Left lung (tissue), 14 donors: ENCODE measurements at places on chromosomes 1 and 21.
A peak's percentile ranks its signal among the peaks of the same experiment; 100 is the strongest.

DNA sequence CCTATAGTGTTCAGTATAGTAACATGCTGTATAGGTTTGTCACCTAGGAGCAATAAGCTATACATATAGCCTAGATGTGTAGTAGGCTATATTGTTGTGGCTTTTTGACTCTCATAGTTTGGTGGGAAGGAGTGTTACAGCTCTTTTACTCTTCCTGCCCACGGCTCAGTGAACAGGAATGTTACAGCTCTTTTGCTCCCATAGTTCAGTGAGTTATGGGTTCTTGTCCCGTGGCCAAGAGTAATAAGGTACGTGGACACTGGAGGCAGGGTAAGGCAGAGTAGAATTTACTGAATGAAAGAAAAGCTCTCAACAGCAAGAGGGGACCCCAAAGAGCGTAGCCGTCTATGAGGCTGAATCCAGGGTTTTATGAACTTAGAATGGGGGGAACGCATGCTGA is 734.3 kb downstream of the ADGRL2 start:
- no peak for DNase-seq

- no peak for DNase-seq
Observed at GRCh38 chr1:61141288-61142042, 59.1 kb downstream of the NFIA start.

GRCh38 chr1:71780681-71781080 is 501.7 kb downstream of the NEGR1 start:
- no peak for DNase-seq

DNA sequence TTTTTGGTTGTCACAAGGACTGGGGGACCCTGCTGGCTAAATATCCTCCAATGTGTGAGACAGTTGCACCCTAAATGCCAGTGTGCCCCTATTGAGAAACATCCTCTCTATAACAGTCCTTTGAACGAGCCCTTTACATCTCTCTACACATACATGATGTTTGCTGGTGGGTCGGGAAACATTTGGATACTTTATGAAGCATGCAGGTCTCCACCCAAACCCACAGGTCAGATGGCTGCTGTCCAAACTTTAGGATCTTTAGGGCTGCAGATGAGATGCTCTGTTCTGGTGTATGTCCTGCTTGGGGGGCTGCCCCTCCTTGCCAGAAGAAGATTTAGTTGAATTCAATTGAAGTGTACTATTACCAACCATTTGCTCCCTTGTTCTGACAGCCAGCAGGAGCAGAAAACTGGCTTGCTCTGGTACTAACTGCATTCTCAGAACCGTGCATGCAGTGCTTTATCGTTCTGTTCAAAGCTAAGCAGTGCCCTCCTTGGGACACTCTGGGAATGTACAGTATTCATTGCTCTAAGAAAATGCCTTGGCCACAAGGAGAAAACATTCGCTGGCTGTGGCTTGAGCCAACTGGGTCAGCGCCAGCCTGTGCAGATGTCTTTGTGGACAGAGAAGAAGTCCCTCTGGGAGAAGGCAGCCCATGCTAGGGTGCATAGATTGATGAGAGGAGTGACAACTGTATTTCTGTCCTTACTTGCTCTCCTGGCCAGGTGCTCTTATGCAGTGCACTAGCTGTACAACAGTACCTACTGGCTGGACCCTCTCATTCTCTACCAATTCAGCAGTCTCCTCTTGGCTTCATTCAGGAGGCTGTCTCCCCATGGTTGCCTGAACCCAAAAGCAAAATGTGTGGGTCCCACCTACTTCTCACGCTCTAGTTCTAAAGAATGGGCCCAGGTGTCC is 61.4 kb upstream of the DIRAS3 start:
- DNase-seq: peak; percentile 73

- DNase-seq: peak; percentile 96
Observed at GRCh38 chr21:38831526-38832467, 26.1 kb downstream of the ETS2 start.

DNA sequence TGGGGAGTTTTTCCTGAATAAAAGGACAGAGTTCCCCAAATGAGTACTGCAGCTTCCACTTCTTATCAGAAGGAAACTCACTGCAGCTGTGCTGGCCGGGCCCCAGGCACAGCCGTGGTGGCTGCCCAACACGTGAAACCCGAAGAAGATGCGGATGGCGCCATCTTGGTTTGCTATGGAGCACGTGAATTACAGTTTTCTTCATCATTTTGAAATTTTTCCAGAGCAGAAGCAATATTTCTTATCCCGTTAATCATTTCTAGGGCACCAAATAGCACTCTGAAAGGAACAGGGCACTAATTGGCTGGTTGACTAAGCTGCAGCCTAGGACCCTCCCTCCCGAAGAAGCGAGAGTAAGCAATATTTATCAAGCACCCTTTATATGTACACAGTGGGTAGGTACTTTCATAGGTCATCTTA is 63.2 kb upstream of the EPS8L3 start:
- no peak for DNase-seq

DNA sequence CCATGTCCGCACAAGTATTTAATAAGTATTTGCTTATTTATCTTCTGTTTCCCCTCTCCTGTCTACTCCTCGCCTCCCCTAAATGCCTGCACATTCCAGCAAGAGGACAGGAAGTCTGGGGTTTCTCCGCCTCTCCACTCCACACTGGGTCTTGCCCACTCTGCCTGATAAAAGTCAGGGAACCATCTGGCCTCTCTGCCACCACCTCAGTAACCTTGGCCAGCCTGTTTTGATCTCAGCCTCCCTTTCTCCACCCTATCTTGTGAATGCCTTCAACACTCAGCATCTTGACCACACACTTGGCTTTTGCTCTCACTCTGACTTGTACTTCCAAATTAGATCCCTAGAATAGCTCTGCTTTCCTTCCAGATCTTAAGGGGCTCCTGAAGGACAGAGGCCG is 165.3 kb upstream of the UBE2U start:
- no peak for DNase-seq

DNA sequence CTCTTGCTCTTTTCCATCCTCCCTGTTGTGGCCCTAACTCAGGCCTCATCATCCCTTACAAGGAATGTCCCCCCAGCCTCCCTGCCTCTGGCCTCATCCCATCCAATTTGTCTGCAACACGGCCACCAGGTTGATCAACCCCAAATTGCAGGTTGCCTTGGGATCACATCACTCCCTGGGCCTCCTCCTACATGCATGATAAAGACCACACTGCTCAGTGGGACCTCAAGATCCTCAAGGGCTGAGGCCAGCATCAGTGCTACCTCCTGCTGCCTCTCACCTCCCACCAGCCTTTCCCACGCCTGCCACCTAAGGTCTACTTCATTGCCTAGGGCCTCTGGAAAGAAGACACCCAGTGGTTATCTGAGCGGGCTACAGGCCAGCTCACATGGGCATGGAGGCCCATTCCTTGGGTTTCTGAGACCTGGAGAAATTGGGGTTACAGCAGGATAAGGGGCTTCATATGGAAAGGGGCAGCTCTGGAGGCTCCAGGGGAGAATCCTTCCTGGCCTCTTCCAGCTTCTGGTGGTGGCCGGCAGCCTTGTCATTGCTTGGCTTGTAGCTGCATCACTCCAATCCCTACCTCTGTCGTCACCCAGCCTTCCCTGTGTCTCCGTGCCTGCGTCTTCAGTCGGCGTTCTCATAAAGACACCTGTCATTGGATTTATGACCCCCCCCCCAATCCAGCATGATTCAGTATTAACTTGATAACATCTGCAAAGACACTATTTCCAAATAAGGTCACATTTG is 60.5 kb downstream of the KLHDC7A start:
- no peak for DNase-seq

GRCh38 chr1:112383759-112384370 is 12.1 kb upstream of the CTTNBP2NL start:
- no peak for DNase-seq

GRCh38 chr21:45114072-45114471 is 39.7 kb downstream of the ADARB1 start:
- no peak for DNase-seq

DNA sequence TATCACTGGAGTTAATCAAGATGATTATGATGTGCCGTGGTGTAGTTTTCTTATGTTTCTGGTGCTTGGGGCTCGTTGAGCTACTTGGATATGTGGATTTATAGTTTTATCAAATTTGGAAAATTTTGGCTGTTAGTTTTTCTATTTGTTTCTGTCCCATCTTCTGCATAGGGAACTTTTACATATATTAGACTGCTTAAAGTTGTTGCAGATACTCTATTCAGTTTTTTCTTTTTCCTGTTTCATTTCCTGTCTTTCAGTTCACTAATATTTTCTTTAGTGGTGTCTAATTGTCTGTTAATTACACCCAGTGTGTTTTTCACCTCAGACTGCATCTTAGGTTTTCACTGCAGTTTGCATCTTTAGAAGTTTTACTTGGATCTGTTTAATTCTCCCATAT is 247.7 kb downstream of the CAMTA1 start:
- no peak for DNase-seq

- no peak for DNase-seq
Observed at GRCh38 chr21:26443867-26444266, 129.2 kb downstream of the CYYR1 start.

DNA sequence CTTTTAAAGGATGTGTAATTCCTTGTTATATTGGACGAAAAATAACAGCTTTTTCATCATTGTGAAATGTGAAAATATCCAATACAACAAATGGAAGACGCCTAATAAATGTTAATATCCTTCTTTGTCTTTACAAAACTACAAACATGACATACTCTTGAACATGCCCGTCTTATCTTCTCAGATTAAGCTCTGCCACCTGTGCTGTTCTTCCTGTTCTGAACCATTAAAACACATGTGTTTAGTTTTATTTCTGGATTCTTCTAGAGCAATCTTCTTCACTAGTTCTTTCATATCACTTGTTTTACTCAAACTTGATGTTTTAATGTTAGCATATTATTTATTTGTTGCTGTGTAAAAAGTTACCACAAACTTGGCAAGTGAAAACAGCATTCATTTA is 147.0 kb downstream of the CLEC20A start:
- no peak for DNase-seq

- no peak for DNase-seq
Observed at GRCh38 chr1:228122921-228123441, 13.9 kb upstream of the MRPL55 start.

DNA sequence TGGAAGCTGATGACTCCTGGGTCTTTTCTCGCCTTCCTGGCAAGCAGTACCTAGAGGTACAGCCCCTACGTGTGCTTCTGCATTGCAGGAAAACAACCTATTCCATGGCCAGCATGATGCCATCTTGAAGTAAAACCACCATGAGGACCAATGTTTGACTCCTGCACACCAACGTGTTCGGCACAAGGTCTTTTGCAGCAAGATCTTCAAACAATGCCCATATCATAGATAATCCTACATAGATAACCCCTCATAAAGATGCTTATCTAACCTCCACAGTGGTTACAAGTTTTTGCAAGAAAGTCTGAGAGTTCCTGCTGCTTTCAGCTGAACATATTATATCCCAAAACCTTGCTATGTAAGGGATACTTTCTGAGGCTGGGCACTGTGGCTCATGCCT is 141.1 kb upstream of the MAP1LC3C start:
- DNase-seq: no peak

GRCh38 chr1:29498126-29499103 is 262.1 kb downstream of the PTPRU start:
- DNase-seq: no peak

DNA sequence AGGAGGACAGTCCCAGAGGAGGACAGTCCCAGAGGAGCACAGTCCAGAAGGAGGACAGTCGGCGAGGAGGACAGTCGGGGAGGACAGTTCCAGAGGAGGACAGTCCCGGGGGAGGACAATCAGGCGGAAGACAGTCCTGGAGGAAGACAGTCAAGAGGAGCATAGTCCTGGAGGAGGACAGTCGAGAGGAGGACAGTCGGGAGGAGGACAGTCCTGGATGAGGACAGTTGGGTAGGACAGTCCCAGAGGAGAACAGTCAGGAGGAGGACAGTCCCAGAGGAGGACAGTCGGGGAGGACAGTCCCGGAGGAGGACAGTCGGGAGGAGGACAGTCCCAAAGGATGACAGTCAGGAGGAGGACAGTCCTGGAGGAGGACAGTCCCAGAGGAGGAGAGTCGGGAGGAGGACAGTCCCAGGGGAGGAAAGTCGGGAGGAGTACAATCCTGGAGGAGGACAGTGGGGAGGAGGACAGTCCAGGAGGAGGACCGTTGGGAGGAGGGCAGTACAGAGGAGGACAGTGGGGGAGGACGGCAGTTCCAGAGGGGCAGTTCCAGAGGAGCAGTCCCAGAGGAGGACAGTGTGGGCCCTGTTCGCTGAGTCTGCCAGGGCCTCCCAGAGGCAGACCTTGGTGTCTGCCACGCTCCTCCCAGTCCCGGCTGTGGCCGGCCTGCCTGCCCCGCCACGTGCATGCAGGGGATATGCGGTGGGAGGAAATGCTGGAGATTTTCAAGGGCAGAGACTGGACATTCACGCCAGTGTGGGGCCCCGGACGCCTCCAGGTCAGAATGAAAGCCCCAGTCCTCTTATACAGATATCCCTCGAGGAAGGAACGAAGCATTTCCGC is 183.8 kb upstream of the ARHGEF16 start:
- DNase-seq: no peak

GRCh38 chr1:95247607-95248006 is 13.6 kb downstream of the RWDD3 start:
- DNase-seq: no peak

- no peak for DNase-seq
Observed at GRCh38 chr1:43841321-43842174, 92.1 kb upstream of the ARTN start.

DNA sequence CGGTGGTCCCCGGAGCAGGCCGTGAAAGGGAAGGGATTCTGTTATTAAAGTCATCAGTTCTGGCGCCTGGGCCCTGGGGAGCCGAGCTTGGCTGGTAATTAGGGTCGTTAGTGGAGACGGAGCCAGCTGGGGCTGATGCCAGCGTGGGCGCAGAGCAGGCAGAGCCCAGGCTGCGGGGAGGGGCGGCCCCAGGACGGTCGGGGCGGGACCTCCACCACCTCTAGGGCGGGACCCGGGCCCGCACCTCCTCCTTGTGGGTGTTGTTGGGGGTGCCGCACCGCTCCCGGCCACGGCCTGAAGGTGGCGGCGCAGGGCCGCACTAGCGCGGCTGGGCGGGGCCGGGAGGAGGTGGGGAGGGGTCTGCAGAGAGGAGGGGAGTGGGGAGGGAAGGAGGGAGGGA is 470.6 kb downstream of the PTPRU start:
- DNase-seq: no peak

GRCh38 chr1:26280333-26281042 is 602 bp downstream of the SH3BGRL3 start:
- DNase-seq: peak; percentile 51

- no peak for DNase-seq
Observed at GRCh38 chr21:33055991-33056390, 13.9 kb upstream of the OLIG1 start.
